ENCODE measurements at places on chromosomes 6 and 20.
A peak's percentile ranks its signal among the peaks of the same experiment; 100 is the strongest.

- DNase-seq, result no peak
Observed at GRCh38 chr6:4786996-4787395, 10.8 kb downstream of the CDYL start.

- no peak for DNase-seq
Observed at GRCh38 chr20:376750-377149, 3.8 kb upstream of the TRIB3 start.

DNA sequence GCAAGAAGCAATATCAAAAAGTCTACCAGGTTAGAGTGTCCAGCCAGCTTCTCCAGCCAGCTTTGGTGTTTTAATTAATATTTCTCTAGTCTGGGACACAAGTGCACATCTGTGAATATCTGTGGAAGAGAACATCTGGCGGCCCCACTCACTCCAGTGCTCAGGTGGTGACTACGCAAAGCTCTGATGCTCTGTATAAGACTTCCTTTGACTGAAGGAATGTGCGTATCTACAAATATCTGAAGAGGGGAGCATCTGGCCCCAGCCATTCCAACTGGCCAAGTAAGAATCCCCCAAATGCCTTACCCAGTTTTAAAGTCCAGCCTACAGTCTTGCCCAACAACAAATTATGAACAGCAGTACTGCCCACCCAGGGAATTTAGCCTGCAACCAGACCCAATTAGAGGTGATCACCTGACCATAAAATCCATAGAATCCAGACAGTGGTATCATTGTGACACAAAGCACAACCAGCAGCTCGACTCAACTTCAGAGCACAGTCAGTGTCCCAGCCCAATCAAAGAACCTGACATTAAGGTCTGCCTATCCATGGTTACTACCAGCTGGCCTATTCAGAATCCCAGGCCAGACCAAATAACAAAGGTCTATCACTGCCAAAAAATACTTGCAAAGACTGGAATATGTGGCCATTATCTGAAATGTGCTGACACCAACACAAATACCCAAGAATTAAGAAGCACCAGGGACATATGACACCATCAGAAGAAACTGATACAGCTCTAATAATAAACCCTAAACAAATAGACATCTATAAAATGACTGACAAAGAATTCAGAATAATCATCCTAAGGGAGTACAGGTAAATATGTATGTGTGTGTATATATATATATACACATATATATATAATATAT is 76.1 kb upstream of the MANEA start:
- DNase-seq, result no peak

GRCh38 chr6:157946865-157947532 is 34.7 kb upstream of the SYNJ2 start:
- no peak for DNase-seq

DNA sequence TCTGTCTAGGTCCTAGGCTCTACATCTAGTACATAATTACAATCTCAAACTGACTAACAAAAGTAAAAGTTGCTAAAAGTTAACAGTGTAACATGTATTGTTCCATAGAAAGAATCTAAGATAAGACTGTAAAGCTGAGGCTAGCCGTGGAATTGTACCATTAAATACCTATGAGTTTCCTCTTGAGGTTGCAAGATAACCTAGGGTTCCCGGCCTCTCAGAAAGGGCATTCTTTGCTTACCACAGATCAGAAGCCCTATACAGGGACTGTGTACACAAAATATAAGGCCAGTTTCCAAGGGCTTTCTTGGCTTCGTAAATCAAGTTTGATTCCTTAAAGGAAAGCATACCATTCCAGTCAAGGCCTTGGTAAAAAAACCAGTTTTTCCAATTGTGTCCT is 11.5 kb upstream of the SLC52A3 start:
- DNase-seq, result no peak

GRCh38 chr20:33290852-33291251 is 7.8 kb downstream of the BPIFB1 start:
- DNase-seq, result no peak

DNA sequence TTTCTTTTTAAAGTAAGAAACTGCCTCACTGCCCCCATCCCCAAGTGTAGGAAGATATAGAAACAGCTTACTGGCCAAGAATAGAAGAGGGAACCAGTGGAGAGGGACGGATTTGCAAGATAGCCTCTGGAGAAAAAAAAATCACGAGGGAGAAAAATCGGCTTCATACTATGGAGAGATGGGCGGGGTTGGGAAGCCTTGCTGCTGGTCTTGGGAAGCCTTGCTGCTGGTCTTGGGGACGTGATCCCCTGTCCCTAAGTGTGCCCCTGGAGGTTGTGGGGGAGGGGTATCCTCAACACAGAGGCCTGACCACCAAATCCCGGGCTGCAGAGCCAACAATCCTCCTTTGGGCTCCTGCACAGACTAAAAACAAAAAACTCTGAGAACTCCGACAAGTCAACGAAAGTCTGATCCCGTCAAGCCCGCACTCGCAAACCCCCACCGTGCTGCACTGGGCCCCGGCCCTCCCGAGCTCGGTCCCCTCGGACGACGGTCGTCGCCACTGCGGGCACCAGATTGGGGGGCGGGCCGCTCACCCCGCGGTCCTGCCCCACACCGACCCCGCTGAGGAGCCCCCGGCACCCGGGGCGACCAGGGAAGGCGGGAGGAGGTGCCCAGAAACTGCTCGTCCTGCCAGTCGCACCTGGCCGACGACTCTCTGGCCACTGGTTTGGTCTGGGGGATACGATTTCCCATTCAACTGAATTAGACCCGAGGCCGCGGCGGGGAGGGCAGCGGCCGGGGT is 750 bp downstream of the MAP7 start:
- peak; percentile 17 for DNase-seq

DNA sequence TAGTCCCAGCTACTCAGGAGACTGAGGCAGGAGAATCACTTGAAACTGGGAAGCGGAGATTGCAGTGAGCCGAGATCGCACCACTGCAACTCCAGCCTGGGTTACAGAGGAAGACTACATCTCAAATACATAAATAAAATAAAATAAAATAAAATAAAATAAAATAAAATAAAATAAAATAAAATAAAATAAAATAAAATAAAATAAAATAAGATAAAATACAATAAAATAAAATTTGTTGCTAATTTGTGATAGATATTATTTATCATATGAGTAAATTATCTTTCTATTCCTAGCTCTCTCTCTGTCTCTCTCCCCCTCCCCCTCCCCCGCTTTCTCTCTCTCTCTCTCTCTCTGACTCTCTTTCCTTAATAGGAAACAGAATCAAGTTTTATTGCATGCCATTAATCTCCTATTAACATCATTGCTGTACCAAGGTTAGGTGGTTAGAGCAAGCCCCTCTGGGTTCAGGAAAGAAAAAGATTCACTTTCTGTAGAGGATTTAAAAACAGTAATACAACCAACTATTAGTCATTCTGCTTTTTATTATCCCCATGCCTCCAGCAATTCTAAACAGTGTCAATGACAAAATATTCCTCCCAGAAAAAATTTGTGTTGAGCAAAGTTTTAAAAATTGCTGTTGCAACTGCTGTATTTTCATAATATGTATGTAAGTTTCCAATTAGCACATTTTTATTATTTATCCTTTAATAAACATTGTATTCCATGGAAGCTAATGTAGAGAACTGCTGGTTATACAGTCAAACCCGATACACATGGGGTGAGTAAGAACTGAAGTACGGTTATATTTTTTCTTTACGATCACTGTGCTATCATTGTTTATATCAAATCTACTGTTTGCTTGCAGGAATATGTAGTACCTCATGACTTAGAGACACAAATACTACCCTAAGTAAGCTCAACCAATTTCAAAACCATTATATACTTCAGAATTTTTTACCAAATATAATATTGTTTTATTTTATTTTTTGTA is 22.1 kb downstream of the BMP5 start:
- DNase-seq, result no peak

- DNase-seq, result no peak
Observed at GRCh38 chr6:119609865-119610264, 260.3 kb upstream of the MAN1A1 start.

DNA sequence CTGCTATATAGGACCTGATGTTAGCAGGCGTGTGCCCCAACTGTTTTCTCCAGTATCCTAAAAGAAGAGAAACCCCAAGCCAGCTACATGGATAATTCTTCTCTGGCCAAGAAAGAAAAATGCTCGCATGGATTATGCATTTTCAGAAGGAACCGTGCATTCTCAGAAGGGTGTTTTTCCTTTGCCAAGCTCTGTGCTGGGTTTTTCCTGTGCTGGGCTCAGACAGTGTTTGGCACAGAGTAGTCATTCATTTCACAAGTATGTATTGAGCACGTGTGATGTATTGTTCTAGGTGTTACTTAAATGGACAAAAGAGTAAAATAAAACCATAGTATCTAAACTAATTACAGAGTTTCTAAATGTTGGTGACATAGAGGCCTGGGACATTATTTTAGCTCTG is 62.7 kb upstream of the ZNF133 start:
- no peak for DNase-seq

DNA sequence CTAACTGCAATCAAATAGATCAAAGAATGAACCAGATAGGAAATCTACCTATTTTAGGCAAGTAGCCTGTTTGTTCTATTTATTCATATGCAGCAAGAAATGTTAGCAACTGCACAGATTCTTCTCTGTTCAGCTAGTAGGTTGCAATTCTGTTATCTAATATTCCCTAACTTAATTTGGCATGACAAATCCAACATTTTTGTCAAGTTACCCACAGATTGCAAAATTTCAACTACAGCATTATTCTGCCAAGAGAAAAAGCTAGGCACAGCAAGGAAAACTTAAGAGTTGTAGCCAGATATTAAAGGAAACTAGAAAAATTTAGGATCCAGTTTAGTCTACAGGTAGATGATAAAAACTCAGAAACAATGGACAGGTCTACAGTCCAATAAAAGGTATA is 104.4 kb upstream of the SYNCRIP start:
- DNase-seq, result no peak

GRCh38 chr6:168866534-168866933 is 387.1 kb downstream of the THBS2 start:
- no peak for DNase-seq

GRCh38 chr6:142871910-142872331 is 73.1 kb downstream of the HIVEP2 start:
- peak; percentile 91 for DNase-seq

DNA sequence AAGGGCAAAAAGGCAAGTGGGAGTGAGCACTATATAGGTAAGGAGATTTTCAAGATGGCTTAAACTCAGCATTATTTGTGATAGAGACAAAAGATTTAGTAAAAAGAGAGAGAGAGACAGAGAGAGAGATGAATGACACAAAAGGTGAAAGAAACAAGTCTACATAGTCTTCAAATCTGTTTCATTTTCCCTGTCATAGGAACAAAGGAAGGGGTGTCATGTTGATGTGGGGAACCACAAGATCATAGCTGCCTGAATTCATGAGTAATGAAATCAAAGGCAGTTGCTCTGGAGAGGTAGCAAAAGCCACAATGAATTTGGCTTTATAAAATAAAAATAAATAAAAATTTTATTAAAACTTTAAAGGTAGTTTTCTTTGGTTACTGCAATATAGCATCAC is 67.2 kb upstream of the PHIP start:
- no peak for DNase-seq

- DNase-seq, result no peak
Observed at GRCh38 chr6:76165471-76166221, 93.2 kb upstream of the IMPG1 start.

DNA sequence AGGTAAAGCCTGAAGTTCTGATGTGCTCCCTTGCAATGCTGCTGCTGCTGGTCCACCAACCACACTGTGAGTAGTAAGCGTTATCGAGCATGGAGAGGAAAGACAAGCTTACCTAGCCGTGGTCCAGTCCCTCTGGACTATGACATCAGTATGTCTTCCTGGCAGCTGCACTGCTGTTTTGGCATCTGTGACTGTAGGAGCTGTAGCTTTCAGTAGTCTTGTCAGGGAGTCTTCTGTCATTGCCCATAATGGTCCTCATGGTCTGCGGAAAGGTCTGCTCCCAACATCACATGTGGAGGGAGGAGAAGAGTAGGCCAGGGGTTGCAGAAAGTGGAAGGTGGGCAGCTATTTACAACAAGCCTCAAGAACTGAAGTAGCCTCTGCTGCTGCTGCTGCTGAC is 26.8 kb upstream of the TMEM217 start:
- no peak for DNase-seq

DNA sequence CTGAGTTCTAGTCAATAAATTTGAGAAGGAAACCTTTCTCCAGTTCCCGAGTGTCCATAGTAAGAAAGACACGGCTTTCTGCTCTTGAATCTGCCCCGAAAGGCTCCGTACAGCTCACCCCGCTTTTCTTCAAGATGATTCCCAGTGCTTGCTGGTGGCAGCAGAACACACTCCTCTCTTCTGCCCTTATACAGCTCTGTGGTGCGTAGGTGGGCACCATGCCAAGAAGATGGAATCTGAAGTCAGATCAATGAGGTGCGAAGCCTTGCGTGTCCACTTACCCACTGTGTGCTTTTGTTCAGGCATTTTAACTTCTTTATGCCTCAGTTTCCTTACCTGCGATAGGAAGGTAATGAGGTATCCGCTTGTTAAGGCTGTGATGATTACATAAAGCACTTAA is 142.2 kb downstream of the WDR27 start:
- DNase-seq, result no peak

- no peak for DNase-seq
Observed at GRCh38 chr6:1464781-1465370, 75.5 kb downstream of the FOXF2 start.

GRCh38 chr6:26414281-26414680 is 12.2 kb downstream of the BTN3A1 start:
- DNase-seq, result no peak

DNA sequence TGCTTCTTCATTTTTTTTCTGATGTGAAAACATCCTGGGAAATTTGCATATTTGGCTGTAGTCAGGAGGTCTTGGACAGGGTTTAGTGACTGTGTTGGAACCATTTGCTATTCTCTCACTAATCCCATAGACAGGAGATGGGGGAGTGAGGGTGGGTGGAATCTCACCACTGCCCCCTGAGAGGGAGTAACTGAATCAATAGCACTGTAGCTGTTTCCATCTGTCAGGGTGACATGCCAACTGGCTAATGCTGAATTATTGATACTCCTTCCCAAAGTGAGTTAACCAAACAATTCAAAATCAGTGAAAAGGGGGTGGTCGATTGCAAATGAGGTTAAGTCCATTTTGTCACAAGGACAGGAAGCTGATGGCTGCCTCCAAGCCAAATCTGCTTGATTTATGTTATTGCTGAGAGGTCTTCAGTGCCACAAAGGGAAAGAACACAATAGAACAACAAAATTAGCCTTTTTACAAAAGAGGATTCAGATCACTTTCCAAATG is 55.1 kb upstream of the B3GAT2 start:
- DNase-seq, result no peak

GRCh38 chr6:87237804-87238203 is 82.4 kb downstream of the ZNF292 start:
- peak; percentile 54 for DNase-seq

GRCh38 chr6:32886681-32887383 is 32.8 kb downstream of the PSMB9 start:
- no peak for DNase-seq

DNA sequence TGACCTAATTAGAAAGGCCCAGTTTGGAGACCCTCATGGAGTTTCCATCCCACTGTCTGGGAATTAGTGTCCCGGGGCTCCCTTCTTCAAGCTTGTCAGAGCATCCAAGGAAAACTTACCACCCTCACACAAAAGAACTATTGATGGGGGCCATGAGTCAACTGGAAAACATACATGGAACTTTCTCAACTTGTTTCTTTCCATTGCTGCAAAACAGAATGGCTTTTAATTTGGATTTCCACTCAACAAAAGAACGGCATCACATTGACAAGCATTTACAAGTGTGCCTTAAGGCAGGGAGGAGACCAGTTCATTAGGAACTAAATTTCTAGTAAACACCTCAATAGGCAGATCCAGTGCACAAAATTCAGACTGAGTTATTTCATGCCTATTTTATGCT is 289.1 kb upstream of the PREP start:
- DNase-seq, result no peak

GRCh38 chr6:54020334-54020733 is 90.9 kb upstream of the MLIP start:
- DNase-seq, result no peak

All from inflammatory macrophage treated with lipopolysaccharide for 4 hours (primary cell).